ENCODE measurements at places on chromosomes 5 and 9.

- no peak for DNase-seq
Measured at GRCh38 chr5:6570530-6570929, 62.3 kb downstream of the NSUN2 start.

- DNase-seq = no peak
Measured at GRCh38 chr9:20853866-20854265, 169.8 kb downstream of the FOCAD start.

DNA sequence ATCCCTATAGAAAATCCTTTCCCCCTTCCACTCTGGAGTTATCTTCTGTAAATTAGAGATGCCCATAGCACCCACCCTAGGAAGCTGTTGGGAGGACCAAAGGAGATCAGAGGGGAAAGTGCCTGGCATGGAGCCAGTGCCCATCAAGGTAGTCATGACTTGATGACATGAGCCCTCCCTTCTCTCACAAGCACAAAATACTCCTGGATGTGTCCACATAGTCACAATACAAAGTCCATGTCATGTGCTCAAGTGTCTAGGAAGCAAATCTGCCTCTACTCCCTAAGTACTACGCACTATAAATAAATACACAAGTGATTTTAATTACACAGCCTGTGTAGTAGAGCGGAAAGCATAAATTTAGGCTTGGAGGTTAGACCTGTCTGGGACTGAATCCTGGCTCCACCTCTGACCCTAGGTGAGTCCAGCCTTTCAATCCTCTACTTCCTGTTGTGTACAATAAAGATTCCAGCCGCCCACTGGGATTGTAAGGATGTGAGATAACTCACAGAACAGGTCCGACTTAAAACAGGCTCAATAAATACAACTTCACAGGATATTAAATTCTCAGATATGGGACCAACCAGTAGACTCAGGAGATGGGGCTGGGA lies 30.6 kb downstream of the TTC39B start:
- DNase-seq = peak; percentile 61

- DNase-seq = no peak
Measured at GRCh38 chr5:2892466-2893000, 141.1 kb upstream of the IRX2 start.

DNA sequence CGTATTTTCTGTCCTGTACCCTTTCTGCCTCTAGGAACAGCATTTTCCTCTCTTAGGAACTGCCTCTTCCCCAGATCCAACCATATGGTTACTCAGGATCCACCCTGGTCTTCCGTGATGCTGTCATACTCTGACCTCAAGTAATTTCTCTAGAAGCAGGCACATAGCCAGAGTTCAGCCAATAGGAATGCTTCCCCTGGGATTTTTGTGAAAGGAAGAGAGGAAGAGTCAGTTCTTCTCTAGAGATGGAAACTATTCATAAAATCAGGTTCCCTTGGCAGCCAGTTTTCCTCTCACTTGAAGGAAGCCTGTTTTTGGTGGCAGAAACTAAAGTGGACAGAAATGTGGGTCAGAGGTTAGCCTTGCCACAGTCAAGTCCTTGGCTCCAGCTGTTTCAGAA lies 400.1 kb upstream of the PCSK5 start:
- no peak for DNase-seq

Data from transverse colon (tissue), 4 donors.